ENCODE measurements at places on chromosomes 11 and 22.

DNA sequence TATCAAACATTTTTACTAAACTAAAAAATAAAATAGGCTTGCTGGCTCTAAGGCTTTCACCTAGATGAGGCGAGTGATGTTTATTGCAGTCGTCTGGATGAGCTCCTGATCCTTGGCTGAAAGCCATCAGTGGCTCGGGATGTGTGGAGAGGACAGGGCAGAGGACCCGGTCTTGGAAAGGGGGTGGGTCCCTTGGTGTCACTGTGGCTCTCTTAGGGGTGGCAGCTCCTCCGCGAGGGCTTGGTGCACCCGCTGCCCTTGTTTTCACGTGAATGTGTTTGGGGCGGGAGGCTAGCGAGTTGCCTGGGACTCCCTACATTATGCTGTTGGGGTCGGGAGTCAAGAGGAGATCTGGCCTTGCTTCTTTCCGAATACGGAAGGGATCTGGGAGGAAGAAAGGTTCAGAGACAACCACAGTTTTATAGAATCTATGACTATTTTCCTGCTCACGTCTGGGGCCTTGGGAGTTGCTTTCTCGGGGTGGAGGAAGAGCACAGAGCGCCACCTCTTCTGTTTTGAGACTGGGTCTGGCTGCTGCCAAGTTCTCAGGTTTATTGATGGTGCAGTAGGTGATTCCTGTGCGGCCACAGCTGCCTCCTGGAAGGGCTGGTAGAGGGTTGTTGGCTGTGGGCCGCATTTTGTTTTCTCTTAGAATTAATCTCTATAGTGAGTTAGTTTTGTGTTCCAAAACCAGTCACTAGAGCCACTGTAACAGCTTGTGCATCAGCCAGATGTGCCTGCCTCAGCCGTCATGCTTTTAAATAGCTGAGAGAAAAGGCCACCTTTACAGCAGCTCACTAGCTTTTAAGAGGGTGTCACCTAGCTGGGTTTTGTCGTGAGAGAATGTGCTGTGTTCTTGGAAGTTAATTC, 12.8 kb downstream of the TBC1D22A start:
- no peak for DNase-seq

GRCh38 chr11:100980156-100980555, 149.5 kb downstream of the PGR start:
- DNase-seq = no peak

DNA sequence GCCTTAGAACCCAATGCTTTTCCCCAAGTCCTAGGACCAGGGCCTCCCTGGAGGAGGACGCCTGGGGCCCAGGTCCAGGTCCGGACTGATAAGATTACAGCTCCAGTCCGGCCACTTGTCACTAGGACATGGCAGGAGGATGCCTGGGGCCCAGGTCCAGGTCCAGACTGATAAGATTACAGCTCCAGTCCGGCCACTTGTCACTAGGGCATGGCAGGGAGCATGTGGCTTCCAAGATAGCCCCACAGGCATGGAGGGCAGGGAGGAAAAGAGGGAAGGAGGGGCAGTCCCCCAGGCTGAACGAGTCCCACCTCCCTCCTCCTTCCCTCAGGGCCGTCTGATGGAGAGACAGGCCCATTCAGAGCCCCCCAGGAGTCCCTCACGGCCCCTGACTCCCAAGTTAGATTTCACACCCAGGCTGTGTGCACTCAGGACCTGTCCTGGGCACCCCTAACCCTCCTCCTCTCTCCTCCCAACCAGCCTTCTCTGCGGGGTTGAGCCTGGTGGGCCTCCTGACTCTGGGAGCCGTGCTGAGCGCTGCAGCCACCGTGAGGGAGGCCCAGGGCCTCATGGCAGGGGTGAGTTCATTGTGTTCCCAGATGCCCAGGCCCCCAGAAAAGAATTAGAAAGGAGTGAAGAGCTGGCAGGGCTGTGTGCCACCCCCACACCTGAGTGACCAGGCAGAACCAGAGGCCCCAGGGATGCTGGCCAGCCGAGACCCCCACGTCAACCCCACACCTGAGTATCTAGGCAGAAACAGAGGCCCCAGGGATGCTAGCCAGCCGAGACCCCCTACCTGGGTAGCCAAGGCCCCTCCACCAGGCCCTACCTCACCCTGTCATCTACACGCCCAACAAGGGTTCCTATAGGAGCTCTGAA, 2.1 kb downstream of the TSPAN32 start:
- DNase-seq = peak; percentile 44

DNA sequence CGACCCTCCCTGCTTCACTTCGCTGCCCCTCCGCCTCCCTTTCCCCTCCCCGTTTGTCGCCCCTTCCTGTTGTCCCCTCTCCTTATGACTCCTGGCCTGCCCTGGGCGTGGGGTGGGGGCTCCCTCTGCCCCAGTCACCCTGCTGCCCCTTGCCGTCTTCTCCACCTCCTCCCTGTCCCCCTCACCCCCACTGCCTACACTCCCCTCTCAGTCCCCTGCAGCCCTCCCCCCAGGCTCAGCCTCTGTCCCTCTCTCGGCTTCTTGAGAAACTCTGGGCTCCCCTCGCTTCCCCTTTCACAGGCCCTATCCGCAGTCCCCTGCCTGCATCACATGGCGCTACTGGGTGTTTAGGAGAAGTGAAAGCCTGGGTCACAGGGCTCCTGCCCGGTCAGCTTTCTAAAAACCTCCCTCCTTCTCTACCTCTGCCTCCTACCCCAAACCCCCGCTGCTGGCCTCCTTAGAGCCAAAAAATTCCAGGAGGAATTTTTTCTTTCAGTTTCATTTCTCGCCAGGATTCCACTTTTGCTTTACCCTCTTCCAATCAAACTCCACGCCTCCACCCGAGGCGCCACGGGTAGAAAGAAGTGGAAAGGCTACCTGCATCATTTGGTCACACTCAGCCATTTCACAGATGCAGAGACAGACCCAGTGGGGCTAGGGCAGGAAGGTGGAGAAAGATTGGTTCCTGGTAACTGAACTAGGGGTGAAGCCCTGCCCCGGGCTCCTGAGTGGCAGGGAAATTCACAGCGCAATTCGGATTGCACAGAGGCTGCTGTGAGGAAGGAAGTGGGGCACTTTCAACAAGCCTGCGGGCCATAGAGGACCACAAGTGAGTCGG, at the start of gene SLC15A3:
SLC15A3 (minus strand) TSS at position 273 of the 838 bp plus-strand sequence. CDS start 625 bp downstream, outside the sequence.
- DNase-seq = peak; percentile 52

DNA sequence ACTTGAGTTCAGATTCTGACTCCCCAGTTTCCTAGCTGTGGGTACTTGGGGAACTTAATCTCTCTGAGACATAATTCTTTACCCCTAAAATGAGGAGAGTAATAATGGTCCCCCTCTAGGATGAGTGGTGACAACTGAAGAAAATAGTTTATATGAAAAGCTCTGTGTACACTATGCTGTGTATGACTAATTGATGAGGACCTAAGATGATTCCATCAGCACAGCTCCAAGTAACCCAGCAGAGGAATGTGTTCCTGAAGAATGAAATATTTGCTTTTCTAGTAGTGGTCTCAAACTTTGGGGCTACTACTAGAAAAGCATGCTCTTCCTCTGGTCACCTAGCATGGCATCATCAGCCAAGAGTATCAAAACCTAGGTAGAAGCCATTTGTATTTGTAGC, 217.3 kb upstream of the NARS2 start:
- DNase-seq = no peak

GRCh38 chr11:128642571-128642970, 51.3 kb upstream of the FLI1 start:
- no peak for DNase-seq

DNA sequence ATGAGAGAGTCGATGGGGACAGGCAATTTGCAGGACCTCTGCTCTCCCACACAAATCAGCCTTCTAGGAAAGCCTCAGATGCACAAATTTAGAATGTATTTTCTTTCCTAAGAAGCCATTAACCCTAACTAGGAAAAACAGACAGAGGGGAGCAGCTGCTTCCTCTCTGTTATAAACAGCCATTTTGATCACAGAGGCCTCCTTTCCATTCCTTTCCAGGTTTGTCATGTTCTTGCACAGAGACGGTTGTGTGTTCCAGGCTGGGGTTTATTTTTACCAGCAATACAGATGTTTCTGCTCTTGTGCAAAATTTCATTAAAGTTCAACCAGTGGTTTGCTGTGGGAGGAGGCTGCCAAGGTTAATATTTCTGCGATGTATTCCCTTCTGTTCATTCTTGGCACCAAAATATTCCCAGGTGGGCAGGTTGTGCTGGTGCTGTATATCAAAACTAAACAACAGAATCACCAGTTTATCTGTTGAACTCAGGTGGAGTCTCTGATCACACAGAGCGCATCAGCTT, 90.2 kb downstream of the NAV2 start:
- DNase-seq = no peak

GRCh38 chr11:11589437-11589836, 32.4 kb downstream of the GALNT18 start:
- DNase-seq = no peak

DNA sequence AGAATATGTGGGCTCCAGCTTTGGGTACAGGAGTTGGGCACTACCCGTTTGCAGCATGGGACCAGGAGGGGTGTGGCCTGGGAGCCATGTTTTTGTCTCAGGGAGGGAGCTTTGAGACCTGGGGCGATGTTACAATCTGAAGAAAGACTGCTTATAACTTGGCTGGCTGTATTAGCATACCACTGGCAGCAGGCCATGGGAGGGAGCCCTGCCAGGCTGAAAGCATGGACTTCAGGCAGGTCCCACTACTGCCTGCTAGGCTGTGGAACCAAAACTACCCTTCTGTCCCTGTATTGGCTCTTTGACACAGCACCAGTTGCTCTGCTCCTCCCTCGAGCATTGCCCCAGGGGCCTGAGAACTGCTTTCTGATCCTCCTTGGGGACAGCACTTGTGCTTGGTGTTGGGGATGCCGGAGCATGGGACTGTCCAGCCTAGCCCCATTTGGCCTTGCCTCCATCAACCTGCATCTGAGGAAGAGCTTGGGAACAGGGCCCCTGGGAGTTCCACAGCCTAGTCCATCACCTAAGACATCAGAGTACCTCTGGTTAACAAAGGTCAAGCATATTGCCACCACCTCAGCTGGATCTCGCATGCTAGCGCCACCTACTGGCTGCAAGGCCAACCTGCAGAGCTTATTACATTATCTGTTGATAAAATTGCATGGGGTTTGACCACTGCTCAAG, 217.4 kb downstream of the SBF2 start:
- DNase-seq = peak; percentile 30

GRCh38 chr22:19730198-19730597, 6.9 kb downstream of the GP1BB start:
- DNase-seq = no peak

DNA sequence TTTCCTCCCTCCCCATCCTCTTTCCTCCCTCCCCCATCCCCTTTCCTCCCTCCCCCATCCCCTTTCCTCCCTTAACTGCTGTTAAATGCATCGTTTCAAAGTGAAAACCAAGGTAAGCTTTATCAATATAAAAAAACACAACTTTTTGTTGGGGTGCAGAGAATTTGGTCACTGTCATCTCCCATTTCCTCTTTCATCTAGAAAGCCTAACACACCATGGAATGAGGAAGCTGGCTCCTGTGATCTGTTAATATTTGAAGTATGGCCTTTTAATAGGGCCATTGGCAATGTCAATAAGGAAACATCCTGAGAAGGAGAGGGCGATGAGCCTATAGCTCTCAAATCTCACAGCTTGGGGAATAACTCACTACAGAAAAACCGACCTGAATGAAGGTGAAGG, 7.0 kb downstream of the EXPH5 start:
- DNase-seq = no peak

GRCh38 chr11:92703449-92703830, 266.0 kb upstream of the MTNR1B start:
- no peak for DNase-seq

DNA sequence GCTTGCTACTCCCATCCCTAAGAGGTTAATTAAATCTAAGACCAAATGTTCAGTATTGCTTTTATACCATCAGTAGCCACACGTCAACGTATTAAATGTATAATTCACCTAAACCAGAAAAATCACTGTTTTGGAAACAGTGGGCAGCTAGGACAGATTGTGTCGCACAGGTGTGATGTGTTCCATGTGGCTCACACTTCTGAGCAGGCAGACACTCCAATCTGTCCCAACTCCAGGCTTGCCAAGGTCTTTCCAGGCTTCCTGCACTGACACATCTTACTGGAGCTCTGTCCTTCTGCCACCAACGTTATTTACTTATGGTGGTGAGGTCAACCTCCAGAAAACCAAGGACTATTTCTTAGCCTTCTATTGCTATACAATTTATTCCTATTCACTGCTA, 11.4 kb downstream of the SIAE start:
- no peak for DNase-seq

- DNase-seq = peak; percentile 12
Observed at GRCh38 chr11:58629857-58630256, 7.4 kb downstream of the CNTF start.

DNA sequence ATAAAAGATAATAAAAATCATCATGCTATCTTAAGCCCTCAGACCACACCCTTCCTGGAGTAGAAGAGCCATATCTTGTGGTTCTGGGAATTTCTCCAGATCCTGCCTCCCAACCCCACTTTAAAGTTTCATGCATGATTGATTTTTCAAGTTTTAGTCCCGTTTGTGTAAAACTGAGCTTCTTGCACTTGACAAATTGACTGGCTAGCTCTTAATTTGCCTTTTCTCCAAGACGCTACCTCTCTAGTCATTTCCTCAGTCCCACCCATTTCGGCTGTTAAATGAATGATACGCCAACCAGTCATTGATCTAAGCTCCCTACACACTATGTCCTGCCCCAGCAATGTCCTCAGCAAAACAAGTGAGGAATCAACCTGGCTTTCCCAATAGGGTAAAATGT, 71.8 kb upstream of the TEAD1 start:
- DNase-seq = no peak

DNA sequence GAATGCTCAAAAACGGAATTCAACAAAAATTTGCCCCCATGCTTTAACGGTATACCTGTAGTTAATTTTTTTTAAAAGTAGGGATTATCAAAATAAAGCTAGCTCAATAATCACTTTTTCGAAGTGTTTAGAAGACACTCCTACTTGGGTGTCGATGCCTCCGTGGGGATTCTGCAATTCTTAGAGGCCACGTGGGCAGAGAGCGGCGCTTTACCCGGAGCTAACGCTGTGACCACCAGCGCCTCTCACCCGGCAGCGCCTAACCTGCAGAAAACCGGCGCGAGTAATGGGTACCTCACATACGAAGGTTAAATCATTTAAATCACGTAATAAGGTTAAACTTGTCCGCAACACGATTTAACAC, 583 bp downstream of the TAF1D start:
- DNase-seq = peak; percentile 61

GRCh38 chr11:30798547-30799236, 212.5 kb upstream of the MPPED2 start:
- DNase-seq = no peak

- DNase-seq = no peak
Observed at GRCh38 chr11:62077132-62077531, 46.7 kb upstream of the INCENP start.

GRCh38 chr11:119361056-119361787, 14.7 kb upstream of the MFRP start:
- no peak for DNase-seq
